Fibroblast of skin of left biceps (primary cell): ENCODE measurements at places on chromosomes 3 and 15.

- peak; percentile 92 for DNase-seq
Measured at GRCh38 chr3:127768346-127769008, 53.8 kb downstream of the MGLL start.

DNA sequence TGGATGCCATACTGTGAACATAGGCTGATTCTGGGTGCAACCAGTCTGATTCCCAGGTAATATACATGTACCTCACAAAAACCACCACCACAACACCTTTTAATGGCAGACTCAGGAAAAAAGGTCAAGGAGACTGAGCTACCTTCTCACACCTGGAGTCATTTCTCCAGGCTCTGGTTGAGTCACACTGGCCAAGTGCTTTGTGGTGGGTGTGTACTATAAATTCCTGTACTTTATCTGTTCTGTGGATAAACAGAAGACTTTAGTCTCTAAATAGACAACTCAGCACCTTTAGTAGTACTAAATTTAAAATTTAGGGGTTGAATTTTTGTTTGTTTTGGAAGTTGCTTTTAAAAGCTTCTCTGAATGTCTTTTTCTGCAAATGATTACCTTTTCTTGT lies 46.7 kb downstream of the TOP2B start:
- DNase-seq = no peak

DNA sequence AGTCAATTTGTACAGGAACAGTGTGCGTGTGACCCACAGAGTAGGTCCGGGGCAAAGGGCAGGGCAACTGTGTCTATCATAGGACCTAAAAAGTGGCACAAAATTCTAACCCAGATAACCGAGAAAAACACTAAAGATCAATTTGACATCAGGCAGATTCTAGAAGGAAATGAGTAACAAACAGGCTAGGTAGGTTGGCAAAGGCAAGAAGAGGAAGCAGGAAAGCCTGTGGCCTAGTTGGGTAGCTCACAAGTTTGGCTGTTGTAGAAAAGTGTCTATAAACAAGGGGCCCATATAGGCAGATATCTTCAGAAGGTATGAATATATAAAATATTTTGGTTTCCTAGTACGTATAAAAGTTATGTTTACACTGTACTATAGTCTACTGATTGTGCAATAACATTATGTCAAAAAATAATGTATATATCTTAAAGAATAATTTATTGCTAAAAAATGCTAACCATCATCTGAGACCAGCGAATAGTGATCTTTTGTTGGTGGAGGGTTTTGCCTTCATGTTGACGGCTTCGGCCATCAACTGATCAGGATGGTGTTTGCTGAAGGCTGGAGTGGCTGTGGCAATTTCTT lies 13.3 kb upstream of the OR5K1 start:
- DNase-seq = no peak

- no peak for DNase-seq
Measured at GRCh38 chr3:107414325-107414964, 37.2 kb downstream of the CCDC54 start.

DNA sequence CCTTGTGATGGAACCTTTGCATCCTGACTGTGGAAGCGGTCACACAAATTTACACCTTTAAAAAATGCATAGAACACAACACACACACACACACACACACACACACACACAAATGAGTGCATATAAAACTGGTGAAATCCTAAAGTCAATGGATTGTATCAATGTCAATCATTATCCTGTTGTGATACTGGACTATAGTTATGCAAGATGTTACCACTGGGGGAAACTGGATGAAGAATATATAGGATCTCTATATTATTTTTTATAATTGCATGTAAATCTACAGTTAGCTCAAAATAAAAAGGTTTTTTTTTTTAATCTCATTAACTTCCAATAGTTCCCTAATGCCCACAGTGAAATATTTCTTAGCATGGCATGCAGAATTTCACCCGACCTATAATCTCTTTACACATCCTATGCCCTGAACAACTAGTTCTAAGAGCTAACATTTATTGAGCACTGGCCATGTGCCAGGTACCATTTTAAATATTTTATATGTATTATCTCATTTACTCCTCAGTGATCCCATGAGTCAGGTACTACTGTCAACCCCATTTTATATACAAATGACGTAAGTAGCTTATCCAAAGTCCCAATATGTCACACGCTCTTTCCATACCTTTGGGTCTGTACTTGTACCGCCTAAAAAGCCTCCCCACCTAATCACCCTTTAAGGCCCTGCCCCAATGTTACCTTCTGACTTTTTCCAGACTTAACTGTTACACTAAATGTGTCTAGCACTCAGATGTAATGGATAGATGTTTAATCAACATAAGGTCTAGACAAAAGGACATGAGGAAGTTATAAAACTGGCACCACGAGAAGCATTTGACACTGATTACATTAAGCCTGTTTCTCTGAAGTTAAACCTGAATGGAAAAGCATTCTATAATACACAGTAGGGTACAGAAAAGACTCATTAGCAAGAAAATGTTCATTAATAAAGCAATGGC lies 5.5 kb downstream of the ABCC5 start:
- DNase-seq = no peak

DNA sequence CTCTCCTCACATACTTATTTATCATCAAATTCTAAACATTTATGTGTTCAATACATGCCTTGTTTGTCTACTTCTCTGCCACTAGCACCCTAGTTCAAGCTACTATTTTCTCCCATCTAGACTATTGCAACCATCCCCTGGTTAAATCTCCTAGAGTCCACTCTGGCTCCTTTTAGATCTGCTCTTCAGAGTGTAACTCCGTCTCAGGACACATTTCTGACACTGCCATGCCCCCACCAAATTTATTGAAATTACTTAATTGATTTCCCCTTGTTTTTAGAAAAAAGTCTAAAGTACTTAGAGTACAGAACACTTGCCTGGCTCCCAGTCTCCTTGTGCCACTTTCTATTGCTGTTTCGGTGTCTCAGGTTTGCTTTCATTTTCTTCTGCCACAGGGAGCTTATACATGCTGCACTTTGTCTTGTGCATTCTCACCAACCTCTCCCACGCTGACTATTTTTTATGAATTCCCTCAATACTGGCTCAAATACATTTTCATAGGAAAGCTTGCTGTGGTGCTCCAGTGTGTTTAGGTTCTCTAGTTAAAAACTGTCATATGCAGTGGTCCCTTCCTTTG lies 792.3 kb downstream of the DIPK2A start:
- DNase-seq = no peak

DNA sequence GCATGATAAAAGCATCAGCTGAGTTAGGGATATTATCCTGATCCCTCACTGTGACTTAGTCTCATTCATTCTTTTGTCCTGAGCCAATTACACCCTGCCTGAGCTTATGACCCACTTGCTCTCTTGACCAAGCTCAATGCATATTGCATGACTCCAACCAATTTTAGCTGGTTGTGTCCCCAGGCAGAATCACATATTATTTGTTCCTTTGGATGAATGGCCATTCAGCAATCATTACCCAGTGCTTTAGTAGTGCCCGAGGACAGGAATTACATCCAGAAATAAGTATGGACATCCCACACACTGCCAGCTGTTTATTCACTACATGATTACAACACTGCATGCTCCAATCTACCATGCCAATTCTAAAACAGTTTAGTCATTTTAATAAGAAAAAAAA lies 322.5 kb downstream of the ZBBX start:
- no peak for DNase-seq

DNA sequence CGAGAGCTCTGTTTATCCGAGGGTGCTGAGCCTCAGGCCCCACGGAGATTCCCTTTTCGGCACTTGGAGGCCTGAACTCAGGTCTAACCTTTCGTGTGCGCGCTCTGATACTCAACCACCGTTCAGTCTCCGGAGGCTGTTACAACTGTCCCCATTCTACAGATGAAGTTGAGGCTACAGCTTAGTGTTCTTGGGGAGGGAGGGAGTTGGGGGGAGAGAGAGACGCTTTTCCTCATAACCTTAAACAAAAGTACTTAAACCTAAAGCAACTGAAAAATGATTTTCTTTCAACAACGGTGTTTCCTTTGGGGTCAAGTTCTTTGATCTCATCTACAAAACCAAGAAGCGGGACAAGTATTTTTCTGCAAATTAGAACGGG lies 952 bp upstream of the CHST2 start:
- DNase-seq = no peak

GRCh38 chr3:95887114-95887513 lies 927.3 kb upstream of the EPHA6 start:
- DNase-seq = no peak

DNA sequence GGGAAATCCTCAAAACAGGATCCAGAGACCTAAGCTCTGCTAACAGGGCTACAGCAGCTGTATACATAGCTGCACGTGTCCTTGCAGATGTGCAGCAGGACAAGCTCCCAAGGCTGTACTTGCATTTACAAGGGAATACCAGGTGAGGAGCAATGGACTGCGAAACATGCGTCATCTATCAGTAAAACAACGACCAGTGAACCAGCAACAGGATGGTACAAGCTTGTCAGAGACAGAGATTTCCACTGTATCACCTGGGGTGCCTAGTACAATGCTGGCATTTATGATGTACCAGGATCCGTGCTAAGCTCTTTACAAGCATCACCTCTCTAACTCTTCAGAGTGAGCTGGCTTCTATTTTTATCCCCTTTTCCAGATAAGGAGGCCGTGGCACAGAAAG lies 227.3 kb downstream of the FOXP1 start:
- no peak for DNase-seq

DNA sequence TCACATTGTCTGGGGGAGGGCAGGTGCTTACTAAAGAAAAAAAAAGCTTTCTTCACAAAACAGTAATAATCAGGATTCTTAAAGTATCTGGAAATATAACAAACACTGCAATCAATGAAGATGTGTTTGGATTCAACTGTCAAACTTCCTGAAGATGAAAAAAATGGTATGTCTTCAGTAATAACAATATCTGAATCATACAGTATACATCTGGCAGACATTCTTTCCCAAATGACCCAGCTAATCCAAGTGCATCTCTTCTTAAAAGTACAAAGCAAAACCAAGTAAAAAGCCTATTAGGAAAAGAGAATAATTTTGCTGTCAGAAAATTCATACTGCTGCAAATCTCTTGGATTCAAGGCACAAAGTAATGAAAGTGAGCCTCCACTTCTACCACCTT lies 145.0 kb upstream of the MCTP2 start:
- peak; percentile 53 for DNase-seq

- DNase-seq = no peak
Measured at GRCh38 chr3:37338500-37338899, 164.1 kb upstream of the LRRFIP2 start.

- peak; percentile 18 for DNase-seq
Measured at GRCh38 chr3:14329116-14329830, 73.1 kb upstream of the SLC6A6 start.

DNA sequence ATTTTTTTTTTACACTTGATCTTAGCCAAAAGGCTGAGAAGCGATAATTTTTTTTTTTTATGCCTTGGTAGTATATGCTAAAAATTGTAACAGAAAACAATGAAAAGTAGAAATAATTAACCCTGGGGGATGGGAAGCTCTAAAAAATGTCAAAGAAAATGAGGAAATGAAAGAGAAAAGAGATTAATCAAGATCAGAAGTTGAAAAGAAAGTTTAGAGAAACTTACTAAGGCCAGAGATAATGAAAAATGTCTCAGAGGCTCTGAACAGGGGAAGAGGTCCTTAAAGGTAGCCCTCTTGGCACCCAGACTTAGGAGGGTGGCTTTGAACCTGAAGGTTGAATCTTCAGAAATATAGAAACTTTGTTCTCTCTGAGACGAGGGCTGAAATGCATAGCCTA lies 58.6 kb upstream of the ZBED2 start:
- no peak for DNase-seq

- peak; percentile 13 for DNase-seq
Measured at GRCh38 chr15:43285609-43286037, 18.9 kb upstream of the TGM5 start.

DNA sequence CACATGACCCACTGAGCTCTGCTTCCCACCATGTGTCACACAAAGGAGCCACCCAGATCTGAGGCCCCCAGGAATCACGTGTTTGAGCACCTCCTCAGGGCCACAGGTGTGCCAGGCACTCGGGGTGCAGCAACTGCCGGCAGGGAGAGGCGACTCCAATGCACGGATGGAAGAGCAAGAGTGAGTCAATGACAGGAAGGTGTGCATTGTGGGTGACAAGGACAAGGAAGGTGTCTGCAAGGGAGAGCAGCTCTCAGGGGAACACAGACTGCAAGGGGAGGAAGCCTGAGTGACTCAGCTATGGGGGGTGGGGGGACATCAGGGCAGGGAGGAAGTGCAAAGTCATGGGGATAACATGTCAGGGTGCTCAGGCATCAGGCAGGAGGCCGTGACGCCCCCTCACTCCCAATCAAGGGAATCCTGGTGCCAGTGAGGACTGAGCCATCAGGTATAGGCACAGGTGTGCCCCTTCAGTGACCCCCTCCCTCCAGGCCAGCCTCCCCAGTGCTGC lies 67.4 kb downstream of the NUP210 start:
- DNase-seq = no peak

DNA sequence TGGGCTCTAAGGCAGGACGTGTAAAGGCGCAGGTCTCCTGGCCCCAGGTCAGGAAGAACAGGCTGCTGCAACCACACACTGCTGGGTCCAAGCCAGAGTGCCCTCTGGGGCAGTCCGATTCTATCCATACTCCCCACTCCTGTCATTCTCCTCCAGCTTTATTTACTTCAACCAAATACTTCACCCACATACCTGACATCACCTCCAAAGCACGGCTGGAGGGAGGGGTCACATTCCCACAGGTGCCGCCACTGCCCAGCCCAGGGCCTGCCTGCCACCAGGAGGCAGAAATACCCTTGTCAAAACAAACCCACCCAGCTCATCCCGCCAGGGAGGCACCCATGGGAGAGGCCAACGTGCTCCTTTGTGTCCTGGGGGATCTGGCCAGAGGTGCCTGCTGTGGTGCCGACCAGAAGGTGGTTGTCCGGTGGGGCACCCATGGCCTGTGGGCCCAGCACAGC lies 100.4 kb downstream of the DAPK2 start:
- DNase-seq = no peak

DNA sequence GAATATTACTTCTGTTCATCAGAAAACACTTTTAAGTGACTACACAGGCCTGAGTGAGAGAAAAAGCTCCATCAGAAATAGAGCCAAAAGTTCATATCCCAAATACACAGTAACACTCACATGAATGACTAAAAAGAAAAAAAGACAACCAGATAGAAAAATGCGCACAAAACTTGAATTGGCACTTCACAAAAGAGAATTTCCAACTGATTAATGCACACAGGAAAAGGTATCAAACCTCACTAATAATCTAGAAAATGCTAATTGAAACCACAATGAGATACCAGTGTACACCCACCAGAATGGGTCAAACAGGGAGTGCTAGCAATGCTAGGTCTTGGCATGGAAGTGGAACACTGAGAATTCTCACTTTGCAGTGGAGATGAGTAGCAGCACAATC lies 78.6 kb downstream of the HERC2 start:
- DNase-seq = no peak

GRCh38 chr15:78850352-78850751 lies 22.3 kb upstream of the MORF4L1 start:
- DNase-seq = no peak
